GF-D8 (cell line): ENCODE measurements at places on chromosomes 12 and 14.

DNA sequence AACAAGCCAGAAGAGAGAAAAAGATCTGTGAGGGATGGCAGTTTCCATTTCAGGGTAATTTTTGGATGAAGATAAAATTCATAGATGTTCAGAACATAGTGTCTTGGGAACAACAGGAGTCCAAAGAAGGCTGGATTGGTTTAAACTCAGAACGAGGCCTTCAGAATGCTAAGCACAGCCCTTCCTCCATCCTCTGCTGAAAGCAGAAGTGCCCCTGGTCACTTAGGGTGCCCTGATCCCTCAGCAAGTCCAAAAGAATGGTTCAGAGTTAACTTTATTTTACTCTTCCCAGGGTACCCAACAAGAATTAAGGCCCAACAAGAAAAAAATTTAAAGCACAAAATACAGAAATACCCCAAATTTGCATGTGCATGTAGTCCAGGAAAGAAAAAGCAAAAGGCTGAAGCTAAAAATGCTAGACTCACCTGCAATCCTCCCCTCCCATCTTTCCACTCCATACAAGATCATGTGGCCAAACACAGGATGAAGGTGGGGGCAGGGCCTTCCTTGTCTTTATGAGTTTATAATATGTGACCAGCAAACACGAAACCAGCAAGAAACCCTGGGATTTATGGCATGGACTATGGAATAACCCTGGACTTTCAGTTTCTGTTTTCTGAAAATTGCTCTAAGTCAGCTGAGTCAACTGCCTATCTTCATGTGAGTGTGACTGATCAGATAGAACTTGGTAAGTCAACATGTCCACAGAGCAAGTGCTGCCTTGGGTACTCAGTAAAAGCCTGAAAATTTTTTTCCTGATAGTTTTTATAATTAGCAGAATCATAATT, 21.2 kb downstream of the MAX start:
- no peak for DNase-seq

DNA sequence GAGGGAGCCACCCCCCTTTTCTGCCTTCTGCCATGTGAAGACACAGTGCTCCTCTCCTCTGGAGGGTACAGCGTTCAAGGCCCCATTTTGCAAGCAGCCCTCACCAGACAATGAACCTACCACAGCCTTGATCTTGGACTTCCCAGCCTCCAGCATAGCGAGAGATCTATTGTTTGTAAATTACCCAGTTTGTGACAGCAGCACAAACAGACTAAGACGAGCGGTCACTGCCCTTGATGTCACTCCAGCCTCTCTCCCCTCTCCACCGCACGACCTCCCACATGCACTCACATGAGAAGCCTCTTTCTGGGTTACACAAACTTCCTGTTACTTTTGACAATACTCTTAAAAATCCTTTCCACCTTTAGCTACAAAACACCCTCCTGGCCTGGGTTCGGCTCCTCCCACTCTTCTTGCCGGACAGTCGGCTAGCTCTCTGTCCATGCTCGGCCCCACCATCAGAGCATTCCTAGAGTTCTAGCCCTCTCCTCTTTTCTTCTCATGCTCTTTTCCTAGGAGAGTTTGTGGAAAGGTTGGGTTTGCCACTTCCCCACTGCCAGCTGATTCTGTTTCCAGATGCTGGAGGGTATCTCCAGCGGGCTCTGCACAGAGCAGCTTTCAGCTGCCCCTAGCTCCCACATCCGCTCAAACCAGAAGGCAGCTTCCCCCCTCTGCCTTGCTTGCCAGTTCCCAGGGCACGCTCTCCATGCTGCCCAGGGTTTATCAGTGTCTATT, 124.3 kb downstream of the FOXN3 start:
- peak; percentile 40 for DNase-seq

GRCh38 chr12:50057000-50057841, at the start of gene ASIC1:
Gene ASIC1, plus strand, starts transcription at chr12:50057596. Its CDS starts 1,171 bp downstream, at chr12:50058767.
- DNase-seq, result no peak

GRCh38 chr12:26786865-26787514, 46.0 kb downstream of the ITPR2 start:
- DNase-seq, result no peak

GRCh38 chr14:70257526-70257925, 68.8 kb upstream of the SLC8A3 start:
- DNase-seq, result no peak

DNA sequence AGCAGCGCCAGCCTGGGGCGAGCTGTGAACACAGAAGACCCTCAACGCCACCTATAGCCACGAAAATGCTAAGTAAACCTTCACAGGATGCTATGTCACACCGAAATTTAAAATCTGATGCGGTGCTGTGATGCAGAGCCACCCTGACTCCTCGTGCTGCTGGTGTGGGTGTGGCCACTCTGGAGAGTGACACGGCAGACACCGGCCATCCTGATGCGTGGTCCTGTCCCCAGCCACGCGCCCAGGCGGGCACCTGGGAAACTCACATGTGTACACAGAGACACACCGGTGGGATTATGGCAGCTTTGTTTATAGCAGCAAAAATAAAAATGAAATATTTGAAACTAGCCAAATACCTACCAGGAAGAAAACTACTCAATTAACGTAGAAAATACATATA, 138.3 kb upstream of the SFSWAP start:
- no peak for DNase-seq

DNA sequence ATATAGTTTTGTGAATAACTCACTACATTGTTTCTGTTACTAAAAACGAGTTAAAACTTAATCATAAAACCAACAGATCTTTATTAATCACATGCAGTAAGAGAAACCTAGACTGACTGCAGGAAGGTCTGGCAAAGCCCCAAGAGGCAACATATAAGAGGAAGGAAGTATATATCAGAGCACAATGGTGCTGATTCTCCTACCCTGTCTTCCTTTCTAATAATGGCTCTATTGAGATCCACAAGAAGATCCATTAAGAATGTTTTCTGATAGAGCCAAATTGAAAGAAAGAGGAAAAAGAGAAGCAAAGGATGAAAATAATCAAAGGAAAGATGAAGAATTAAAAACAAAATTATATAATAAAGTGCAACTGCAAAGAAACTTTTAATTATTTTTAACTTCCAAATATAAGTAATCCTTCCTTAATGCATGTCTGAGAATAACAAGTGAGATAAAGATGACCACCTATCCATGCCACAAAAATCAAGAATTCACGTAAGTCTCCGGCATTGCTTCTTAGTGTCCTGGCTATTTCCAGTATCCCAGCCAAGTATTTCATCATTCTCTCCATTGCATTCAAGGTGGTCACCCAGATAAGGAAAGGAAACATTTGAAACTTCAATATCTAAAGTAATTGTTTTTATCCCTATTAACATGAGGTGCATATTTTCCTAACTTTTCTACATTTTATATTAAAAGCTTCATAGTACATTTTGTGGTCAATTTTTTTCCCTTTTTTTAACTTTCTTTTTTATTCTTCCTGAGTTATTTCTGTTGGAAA, 62.2 kb downstream of the SOX5 start:
- no peak for DNase-seq

DNA sequence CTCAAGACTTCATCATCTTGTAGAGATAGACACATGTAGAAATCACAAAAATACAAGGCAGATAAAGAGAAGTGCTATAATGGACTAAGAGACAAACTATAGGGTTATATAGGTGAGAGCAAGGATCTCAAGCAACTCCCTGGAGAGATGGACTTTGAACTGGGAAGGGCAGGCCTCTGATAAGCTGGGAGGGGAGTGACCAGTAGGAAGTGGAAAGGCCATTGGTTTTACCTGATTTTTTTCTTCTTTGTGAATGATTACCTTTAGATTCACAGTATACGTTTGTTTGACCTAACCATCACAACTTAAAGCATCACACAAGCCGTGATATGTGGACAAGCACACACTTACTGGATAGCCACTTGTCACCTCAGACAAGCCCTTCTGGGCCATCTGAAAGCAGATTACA, 5.2 kb upstream of the TEP1 start:
- DNase-seq, result no peak

GRCh38 chr14:24848102-24848790, 201.7 kb downstream of the STXBP6 start:
- no peak for DNase-seq

- no peak for DNase-seq
Observed at GRCh38 chr12:85963326-85963725, 89.2 kb downstream of the NTS start.

- no peak for DNase-seq
Observed at GRCh38 chr12:92248977-92249376, 103.3 kb upstream of the BTG1 start.
